CD4-positive, alpha-beta T cell treated with Interleukin-15 for 4 hours (primary cell): ENCODE measurements at places on chromosomes 6 and 20.

DNA sequence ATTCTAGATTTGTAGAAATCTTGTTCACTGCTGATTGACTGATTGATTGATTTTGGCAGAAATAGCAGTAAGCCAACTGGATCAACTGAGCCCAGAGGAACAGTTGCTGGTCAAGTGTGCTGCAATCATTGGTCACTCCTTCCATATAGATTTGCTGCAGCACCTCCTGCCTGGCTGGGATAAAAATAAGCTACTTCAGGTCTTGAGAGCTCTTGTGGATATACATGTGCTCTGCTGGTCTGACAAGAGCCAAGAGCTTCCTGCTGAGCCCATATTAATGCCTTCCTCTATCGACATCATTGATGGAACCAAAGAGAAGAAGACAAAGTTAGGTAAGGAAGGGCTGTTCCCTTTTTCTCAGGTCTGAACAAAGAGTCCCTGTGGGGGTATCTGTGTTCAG, 31.2 kb downstream of the TREML1 start:
- DNase-seq: no peak

DNA sequence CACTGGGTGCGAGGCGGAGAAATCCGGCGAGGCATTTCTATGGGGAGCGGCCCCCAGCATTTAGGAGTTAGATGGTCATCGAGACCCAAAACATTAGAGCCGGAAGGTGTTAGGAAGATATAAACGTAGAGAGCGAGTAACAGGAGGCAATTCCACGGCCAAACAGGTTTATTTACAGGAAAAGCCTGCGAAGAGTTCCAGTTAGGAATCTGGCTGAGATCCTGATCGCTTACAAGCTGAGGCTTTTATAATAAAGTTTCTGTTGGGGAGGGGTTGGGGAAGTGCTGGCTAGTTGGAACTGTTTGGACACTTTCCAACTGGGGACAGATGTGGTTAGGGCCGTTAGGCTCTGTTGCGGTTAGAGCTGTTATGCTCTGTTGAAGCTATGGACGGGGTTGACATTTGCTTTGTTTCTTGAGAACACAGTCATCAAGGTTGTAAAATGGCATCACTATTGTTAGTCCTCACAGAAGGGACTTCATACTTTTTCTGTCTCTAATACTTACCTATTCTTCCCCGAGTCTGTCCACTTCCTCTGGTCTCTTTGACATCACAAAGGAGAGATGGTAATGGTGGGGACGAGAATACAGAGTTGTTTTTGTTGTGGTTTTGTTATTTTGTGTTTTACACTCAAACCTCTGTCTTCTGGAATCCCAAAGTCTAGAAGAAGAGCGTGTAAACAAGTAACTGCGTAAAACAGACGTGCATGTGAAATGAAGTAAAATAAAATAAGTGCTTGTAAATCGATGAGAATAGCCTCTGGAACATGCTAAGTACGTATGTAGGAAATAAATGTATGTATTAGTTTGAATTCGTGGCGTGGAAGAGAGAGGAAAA, 554 bp upstream of the ZSCAN31 start:
- DNase-seq: peak; percentile 22

- peak; percentile 34 for DNase-seq
Measured at GRCh38 chr6:11094411-11094851, 797 bp downstream of the SMIM13 start.

DNA sequence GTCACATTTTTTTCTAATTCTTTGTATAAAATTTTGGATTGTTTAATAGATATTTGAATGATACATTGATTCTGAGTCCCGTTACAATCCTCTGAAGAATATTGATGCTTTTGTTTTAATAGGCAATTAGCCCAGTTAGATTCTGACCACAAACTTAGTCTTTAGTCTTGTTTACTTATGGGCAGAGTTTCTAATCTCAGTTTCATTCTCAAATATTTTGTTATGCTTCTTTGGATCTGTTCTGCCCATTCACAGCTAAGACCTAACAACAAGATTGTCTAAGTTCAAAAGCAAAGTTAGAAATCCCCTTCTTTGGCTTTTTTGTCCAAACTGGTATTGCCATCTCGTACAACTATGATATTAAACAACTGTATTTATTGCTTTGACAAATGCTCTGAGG, 58.0 kb downstream of the TBXT start:
- DNase-seq: no peak

- no peak for DNase-seq
Measured at GRCh38 chr6:76876922-76877553, 586.3 kb downstream of the HTR1B start.
